CD4-positive, alpha-beta T cell (primary cell): ENCODE measurements at places on chromosomes 7 and 10.

GRCh38 chr10:88385601-88386203, 197.4 kb downstream of the RNLS start:
- peak; percentile 59 for DNase-seq

DNA sequence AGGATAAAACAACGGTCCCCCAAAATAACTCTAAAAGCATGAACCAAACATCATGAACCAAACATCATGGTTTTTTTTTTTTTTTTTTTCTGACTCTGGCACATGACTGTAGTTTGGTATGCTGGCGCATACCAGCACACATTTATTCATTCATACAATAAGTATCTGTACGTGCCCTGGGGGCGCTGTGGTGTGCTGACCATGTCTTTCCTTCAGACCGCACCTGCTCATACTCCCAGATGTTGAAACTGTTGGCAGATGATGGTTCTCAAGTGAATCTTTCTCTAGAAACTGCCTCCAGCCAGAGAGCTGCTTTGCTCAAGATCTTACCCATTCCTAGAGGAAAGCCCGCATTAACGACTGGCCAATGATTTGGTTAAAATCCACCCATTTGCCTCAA, 114.7 kb upstream of the ANKRD30A start:
- no peak for DNase-seq

GRCh38 chr10:14782691-14783363, 8.1 kb upstream of the FAM107B start:
- no peak for DNase-seq

DNA sequence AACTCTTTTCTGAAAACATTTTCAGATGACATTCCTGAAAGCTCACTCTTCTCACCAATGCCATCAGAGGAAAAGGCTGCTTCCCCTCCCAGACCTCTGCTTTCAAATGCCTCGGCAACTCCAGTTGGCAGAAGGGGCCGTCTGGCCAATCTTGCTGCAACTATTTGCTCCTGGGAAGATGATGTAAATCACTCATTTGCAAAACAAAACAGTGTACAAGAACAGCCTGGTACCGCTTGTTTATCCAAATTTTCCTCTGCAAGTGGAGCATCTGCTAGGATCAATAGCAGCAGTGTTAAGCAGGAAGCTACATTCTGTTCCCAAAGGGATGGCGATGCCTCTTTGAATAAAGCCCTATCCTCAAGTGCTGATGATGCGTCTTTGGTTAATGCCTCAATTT, 16.5 kb downstream of the ANLN start:
- no peak for DNase-seq

- DNase-seq: no peak
Measured at GRCh38 chr7:7323352-7323751, 141.0 kb downstream of the C1GALT1 start.

GRCh38 chr10:18601321-18601720, 50.1 kb downstream of the NSUN6 start:
- DNase-seq: no peak

- no peak for DNase-seq
Measured at GRCh38 chr7:36204929-36205635, 52.0 kb downstream of the EEPD1 start.

GRCh38 chr10:125557311-125557710, 125.7 kb downstream of the TEX36 start:
- DNase-seq: no peak

- DNase-seq: peak; percentile 57
Measured at GRCh38 chr10:43396061-43396927, 12.7 kb downstream of the HNRNPF start.

DNA sequence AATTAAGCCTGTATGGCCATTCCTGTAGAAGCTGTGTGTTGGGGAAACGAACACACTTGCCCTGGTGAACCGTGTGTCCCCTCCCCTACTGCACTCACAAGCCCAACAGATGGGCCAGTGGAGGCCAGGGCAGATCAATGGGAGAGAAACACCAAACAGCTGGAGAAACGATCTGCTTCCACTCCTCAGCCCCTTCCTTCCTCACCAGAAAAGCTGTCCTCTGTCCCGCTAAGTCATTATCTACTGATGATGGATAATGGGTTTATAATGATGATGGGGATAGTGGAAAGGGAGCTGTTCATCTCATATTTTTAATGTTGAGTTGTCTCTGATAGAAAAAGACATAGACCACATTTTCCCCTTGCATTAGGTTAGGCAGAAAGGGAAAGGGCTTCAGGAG, 99.7 kb downstream of the ELMO1 start:
- no peak for DNase-seq

DNA sequence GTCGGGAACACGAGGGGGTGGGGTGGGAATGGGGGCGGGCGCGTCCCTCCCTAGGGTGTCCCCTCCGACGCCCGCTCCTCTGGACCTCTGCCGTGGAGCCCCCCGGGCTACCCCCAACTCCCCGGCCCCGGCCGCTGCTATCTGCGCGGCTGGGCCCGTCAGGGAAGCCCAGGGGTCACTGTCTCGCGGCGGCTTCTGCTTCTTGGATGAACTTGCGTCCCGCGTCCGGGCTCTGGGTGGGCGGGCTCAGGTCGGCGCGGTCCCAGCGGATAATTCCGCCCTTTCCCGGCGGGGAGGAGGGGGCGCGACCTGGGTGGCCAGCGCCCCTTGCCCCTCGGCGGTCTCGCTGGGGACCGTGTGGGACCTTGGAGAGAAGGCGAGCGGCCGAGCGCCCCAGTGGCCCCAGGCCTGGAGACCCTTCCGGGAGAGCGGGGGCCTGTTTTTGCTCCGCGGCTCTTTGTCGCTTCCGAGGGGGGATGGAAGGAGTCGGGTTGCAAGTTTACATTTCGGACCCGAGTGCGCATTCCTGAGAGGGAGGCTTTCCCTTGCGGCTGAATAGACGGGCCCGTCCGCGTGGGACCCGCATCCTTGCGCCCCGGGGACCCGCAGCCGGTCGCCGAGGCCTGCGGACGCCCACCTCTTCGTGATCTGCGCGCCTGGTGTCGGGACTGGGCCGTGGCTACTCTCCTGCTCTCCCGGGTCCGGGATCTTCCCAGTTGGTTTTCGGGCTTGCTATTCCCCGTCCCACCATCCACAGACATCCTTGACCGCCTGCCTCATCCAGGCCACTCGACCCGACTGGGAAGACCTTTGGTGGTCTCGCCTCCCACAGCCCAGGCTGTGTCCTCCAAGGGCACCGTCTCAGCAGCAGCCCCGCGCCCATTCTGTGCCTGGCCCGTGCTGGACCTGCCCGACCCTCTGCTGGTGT, 812 bp downstream of the DOCK1 start:
- no peak for DNase-seq

DNA sequence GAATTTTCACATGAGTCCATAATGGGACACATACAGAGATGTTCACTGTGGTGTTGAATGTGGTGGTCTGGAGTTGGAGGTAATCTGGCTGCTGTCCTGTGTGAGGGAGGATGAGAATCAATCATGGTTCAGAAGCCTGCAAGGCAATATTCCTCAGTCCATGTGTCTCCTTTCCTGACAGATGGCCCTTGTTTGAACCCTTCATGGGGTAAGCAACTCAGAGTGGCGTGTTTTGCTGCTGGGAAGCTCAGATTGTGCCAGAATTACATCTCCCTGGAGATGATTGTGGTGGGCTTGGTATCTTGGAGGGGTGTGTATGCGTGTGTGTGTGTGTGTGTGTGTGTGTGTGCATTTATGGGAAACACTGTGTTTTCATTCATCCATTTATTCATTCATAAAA, 44.5 kb upstream of the COMTD1 start:
- no peak for DNase-seq

- no peak for DNase-seq
Measured at GRCh38 chr7:27607210-27607606, 55.5 kb downstream of the HIBADH start.

DNA sequence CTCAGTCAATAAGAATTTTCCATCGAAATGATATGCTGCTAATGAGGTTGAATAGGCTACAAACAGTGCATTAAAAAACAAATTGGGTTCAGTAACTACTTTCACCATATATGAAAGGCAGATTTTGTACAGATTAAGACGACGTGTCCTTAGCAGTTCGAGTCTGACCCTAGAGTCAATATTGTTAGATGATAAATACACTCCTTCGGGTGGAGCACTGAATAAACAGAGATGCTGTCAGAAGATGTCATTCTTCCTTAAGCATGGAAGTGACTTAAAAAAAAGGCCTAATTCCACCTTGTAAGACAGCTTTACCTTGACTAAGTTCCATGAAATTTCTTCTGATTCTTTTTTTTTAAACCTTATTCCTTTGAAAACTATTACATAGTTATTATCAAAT, 5.8 kb upstream of the AGR2 start:
- no peak for DNase-seq

DNA sequence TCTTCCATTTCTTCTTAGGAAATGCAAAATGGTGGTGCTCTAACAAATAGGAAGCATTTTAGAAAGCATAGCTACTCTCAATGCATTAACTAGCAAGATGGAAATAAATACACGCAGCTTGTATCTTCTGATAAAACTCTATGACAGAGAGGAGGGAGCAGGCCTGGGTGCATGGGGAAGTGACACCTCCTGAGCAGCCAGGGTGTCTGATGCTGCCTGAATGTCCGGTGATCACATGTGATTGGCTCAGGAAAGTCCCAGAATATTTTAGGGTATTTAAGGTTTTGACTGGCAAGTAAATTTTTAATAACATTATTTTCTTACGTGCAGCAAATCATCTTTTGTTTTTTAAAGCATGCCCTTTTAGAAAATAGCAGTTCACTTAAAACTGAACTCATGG, 261.0 kb upstream of the KLF6 start:
- no peak for DNase-seq

- no peak for DNase-seq
Measured at GRCh38 chr7:87852306-87852705, 23.9 kb downstream of the SLC25A40 start.

DNA sequence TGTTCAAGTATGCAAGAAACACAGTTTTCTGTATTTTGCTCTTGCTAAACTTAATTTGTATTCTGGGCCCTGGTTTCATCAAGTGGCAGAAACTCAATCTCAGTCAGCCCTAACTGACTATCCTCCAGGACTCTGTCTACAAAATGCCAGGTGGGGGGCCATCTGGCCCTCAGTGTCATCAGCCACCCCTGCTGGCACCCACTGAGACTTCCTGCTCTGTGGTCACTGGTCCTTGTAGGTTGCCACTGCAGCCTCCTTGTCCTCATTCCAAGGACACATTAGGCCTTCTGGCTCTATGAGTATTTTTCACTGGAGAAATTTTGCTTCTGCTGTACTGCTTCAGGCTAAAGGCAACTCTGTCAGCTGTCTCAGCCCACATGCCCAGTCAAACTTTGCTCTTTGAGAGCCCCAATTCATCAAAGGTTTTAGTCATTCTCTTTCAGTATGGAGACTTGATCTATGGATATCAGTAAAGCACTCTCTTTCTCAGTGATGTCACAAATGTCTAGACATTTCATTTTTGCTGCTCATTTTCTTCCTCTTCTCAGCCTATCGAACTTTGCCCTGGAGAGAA, 163.6 kb downstream of the KCND2 start:
- DNase-seq: no peak

GRCh38 chr10:107427016-107427415, 262.5 kb upstream of the SORCS1 start:
- no peak for DNase-seq

DNA sequence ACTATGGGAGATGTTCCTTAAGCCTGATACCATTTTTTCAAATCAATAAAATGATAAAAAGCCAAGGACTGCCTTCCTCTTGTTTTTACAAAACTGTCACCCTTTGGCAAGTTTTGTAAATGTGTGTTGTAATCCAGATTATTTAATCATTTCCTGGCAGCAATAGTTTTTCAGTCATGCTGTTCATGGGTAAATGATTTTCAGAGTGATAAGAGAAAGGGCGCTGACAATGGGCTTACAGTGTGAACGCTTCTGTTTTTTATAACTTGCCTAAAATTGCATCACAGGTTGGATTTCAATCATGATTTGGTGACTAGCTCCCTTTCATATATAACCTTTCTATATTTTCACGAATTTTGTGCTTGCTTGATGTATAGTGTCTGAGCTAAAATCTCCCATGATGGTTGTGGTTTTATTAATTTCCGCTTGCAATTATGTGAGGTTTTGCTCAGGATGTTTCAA, 19.0 kb upstream of the DMBT1 start:
- no peak for DNase-seq

- DNase-seq: no peak
Measured at GRCh38 chr10:4483811-4484210, 342.2 kb upstream of the AKR1E2 start.

DNA sequence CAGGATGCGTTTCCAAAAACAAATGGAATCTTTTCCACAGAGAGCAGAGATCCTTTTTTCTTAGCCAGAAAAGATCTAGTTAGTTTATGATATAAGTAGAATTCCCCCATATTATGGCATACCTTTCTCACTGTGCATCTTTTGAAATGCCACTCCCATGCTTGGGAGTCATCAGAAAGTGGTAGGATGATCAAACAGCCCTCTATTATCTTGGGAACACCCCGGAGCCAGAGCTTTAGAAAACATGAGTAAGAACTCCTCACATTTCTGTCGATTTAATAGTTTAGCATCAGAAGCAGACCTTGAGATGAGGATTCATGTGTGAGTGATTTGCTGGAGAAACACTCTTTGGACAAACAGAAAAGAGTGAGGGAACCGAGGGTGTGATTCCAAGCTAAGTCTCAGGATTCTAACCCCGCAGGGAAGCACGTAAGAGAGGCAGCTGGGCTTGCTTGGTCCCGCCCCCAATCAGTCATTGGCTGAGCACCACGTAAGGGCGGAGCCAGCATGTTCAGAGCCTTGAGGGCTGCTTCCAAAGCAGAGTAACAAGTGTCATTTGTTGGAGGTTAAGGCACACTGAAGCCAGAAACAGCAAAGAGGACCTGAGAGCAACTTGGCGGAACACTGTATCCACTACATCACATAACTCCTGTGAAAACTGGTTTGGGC, 43.7 kb upstream of the NXPH1 start:
- DNase-seq: no peak

- no peak for DNase-seq
Measured at GRCh38 chr7:95444796-95445195, 10.0 kb upstream of the PON2 start.

- no peak for DNase-seq
Measured at GRCh38 chr10:129769381-129770116, 194.5 kb downstream of the EBF3 start.

DNA sequence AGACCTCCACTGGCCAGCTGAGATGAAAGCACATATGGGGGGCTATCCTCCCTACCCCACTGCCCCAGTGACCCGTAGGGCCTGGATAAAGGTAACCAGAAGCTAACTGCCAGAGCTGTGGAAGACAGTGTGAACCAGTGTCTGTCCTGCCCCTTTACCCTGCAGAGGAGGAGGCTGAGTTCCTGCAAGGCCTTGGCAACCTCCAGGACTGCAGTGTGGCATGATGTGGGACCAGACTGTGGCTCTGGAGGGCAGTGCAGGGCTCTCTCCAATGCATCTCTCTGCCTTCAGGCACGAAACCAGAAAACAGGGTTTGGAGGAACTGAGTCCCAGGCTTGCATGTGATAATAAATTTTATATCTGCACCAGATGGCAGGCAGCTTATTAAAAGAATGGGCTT, 93.1 kb downstream of the EPC1 start:
- DNase-seq: no peak
